ENCODE measurements at places on chromosomes 3 and 15.

DNA sequence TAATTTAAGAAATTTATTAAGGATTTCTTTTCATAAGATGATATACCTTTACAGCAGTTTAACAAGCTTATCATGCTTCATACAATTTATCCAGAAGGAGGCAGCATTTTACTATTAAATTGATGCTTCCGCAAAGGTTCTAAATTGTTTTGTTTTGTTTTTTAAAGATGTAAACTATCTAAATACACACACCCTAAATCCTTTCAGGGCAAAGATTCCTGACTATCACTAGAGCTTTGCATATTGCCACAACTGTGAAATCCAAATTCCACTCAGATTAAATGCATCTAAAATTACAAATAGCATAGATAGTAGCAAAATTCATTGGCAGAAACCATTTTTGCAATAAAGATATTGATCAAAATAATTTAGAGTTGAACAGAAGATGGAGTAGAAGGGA, 44.5 kb upstream of the CCNL1 start:
- peak; percentile 70 for DNase-seq

GRCh38 chr3:152518346-152518745, 249.6 kb downstream of the MBNL1 start:
- DNase-seq: no peak

DNA sequence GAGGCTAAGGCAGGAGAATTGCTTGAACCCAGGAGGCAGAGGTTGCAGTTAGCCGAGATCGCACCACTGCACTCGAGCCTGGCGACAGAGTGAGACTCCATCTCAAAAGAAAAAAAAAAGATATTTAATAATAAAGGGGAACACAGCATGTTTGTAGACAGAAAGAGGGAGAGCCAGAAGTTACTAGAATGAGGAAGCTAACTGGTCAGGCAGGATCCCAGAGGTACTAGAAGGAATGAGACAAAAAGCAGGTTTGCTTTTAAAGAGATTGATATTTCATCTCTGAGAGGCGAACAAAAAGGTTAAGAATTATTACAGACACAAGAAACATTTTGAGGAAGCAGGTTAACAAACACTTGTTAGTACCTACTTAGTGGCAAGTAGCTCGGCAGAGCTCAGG, 9.2 kb downstream of the CD200R1 start:
- no peak for DNase-seq

DNA sequence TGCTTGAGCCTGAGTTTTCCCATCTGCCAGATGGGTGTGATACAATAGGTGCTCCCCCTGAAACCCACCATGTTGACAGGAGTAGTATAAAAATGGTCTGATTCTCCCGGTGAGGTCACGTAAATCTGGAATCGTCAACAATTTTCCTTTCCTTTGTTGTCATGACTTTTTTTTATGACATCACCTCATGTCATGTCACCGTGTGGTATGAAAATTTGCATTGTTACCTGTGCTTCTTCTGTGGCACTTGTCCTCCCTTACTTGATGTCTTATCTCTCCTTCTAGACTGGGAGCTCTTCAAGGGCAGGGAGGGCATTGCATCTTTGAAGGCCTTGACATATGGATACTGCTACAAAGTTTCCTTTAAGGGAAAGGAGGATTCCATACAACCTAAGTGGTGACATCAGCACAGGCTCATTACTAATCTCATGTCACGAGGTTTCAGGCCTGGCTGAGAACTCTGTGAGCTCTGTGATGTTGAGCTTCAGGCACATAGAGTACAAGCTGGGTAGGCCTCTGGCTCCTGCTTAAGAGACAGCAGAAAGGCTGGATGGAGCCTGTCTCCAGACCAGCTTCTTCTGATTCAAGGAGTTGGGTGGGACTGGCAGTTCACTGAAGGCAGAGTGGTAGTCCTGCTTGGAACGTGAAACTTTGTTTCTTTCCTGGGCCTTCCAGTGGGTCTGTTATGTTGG, 66.3 kb downstream of the LPP start:
- DNase-seq: no peak

GRCh38 chr3:66228707-66229106, 7.9 kb downstream of the SLC25A26 start:
- no peak for DNase-seq

DNA sequence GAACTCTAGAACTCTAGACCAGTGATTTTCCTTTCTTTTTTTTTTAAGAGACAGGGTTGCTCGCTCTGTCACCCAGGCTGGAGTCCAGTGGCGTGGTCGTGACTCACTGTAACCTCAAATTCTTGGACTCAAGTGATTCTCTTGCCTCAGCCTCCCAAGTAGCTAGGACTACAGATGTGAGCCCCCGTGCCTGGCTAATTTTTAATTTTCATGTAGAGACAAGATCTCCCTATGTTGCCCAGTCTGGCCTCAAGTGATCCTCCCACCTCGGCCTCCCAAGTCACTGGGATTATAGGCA, 359.6 kb downstream of the SHQ1 start:
- DNase-seq: no peak

- no peak for DNase-seq
These were observed 26.7 kb downstream of the FLNB start for GRCh38 chr3:58034738-58035523.

DNA sequence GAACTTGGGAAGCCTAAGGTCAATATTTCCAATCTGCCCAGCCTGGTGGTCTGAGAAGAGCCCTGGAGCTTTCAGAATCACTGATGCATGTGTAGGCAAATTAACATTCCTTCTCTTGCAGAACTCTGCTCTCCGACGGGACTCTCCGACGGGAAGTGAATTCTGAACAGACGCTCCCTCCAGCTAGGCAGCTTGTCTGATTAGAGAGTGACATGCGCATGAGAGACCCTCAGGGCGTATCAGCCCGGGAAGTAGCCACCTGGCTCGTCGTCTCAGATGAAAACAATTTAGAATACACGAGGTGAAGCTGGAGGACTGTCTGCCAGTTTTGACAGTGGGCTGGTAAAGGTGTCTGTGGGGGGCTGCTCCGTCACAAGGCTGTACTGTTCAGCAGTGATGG, 103.1 kb downstream of the DGKG start:
- DNase-seq: no peak

GRCh38 chr15:82788496-82788895, 17.4 kb downstream of the FSD2 start:
- DNase-seq: no peak

- no peak for DNase-seq
These were observed 1075.3 kb upstream of the ALCAM start for GRCh38 chr3:104291437-104291851.

DNA sequence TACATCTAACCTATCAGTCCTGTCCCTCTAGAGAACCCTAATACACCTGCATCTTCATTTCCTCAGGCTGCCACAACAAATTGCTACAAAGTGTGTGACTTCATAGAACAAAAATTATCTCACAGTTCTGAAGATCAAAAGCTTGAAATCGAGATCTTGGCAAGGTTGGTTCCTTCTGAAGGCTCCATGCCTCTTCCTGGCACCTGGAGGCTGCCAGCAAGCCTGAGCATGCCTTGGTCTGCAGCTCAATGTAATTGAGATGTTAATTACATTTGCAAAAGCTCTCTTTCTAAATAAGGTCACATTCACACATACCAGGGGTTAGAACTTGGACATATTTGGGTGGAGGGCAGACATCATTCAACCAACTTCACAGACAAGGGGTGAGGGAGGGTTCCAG, 86.4 kb upstream of the ABHD17C start:
- no peak for DNase-seq

DNA sequence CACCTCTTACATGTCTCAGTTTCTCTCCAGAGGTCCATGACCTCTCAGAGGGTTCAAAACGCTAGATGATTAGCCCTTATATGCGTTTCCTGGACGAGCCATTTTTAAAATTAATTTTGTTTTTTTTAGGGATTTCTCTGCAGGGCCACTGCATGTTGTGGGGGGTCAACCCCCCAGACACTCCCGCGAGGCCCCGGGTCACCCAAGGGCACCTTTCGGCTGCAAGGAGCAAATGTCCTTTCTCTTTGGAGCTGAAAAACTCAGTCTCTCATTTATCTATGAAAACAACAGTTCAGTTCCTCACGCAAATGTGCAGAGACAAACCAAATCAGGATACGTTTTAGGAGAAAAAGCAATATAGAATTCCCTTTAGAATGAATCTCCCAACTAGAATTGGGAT, 944.3 kb upstream of the SEMA6D start:
- no peak for DNase-seq

GRCh38 chr3:130354430-130354829, 9.0 kb downstream of the COL6A5 start:
- peak; percentile 85 for DNase-seq

GRCh38 chr15:81473946-81474345, 99.9 kb upstream of the TMC3 start:
- no peak for DNase-seq

DNA sequence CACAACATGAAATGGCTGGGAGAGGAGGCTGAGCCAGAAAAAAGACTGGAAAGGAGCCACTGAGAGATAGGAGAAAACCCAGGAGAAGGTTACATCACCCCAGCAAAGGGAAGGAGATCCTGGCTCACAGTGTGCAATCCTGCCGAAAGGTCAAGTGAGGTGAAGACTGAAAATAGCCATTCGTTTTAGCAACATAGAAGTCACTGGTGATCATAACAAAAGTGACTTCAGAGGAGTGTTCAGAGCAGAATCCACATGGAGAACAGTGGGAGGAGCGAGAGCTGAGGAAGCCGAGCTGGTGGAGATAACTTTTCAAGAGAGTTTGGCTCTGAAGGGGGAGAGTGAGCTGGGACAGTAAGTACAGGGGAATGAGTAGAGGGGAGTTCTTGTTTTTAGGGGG, 5.4 kb upstream of the HEG1 start:
- no peak for DNase-seq

- no peak for DNase-seq
These were observed 18.7 kb upstream of the PLXNA1 start for GRCh38 chr3:126964261-126964660.

DNA sequence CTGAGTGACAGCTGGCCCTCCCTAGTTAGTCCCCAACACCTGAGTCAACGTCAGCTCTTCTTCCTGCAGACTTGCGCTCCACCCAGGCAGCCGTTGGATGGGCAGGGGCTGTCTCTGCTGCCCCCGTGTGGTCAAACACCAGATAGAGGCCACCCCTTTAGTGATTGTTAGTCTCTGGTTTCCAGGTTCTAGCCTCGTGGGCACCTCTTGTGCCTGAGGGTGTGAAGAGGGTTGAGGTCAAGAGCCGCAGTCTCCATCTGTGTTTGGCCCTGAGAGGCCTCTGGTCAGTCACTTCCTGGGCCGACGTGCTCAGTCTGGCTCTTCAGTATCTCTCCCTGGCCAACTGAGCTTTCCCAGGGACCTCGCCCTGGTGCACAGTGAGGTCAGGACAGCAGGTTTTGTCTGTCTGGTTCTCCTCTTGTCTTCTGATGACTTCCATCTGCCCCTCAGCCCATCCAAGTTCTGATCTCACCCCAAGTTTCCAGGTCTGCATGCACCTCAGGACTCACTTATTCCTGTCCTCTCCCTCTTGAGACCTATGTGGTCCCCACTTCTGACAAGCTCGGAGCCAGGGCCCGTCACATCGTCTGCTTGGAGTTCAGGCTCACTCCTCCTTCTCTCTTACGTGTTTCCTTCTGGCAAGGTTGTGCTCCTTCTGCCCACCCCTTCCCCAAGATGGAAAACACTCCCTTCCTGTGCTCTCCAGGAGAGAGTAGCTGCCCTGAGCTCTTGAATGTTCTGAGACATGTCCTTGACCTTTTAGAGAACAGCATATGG, 20.9 kb downstream of the CD276 start:
- DNase-seq: peak; percentile 82

GRCh38 chr15:95937128-95937528, 393.4 kb upstream of the NR2F2 start:
- no peak for DNase-seq

DNA sequence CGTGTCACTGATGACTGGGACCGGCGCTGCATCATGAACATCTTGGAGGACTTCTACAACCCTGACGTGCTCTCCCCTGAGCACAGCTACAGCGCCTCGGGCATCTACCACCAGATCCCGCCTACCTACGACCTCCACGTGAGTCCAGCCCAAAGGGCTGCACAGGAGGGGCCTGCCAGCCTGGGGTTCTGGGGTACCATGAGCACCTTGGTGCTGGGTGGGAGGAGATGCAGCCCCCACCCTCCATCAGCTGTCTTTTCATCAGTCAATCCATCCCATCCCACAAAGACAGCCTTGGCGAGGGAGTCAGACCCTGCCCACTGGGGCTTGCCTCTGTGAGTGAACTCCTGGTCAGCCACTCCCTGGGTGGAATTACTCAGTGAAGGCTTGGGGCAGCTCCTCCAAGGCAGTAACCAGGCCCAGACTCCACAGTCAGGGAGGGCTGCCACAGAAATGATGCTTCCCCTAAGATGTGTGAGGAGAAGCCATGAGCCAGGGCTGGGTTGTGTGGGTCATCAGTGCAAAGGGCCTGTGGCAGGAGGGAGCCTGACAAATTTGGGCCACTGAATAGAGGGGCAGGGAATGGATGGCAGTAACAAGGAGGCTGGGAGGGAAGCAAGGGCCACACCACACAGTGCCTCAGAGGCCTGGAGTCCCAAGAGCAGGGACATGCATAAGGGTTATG, 47.9 kb downstream of the SEMA3G start:
- DNase-seq: no peak

DNA sequence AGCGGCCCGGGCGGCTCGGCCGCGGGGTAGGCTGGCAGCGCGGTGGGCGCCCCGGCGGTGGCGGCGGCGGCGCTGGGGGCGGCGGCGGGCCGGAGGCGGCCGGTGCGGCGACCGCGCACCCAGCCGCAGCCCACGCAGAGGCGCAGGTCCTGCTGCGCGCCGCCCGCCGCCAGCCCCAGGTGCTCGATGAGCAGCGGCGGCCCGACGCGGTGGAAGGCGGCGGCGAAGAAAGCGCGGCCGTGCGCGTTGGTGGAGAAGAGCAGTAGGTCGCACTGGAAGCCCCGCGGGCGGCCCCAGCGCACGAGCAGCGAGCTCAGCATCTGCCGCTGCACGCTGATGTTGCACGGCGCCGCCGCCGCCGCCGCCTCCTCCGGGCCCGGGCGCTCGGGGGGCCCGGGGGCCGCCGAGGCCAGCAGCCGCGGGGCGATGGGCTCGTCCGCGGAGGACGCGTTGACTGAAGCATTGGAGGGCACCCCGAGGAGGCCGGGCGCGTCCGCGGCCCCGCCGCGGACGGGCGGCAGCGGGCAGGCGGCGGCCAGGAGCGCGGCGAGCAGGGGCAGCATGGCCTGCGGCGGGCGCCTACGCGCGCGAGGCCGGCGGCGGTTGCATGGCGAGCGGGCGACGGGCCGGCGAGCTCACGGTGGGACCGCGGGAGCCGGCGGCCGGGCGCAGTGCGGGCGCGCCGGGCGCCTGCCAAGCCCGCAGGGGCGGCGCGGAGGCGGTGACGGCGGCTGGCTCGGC, 452 bp downstream of the TMEM158 start:
- DNase-seq: peak; percentile 64

DNA sequence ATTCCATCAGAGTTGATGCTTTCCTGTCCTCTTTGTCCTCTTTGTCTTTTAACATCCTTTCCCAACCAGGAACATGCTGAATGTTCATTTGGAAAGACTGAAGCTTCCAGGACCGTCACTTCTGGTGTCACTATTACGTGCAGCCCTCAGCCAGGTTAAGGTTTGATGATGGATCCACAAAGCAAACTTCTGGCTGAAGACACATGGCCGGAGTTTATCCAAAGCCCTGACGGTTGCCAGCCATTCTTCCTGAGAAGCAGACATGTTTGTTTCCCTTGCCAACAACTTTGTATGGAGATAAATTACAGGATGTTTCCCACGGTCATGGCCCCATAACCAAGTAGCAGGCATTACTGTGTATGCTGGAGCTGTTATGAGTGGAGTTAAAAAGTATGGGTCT, 236.9 kb downstream of the THSD4 start:
- DNase-seq: no peak

Data from hematopoietic multipotent progenitor cell treated with erythropoietin and hydrocortisone succinate and interleukin-3 and kit ligand, for 4 days (in vitro differentiated cells).